Activated CD8-positive, alpha-beta memory T cell treated with anti-CD3 and anti-CD28 coated beads for 1 hour (primary cell): ENCODE measurements at places on chromosomes 4 and X.

DNA sequence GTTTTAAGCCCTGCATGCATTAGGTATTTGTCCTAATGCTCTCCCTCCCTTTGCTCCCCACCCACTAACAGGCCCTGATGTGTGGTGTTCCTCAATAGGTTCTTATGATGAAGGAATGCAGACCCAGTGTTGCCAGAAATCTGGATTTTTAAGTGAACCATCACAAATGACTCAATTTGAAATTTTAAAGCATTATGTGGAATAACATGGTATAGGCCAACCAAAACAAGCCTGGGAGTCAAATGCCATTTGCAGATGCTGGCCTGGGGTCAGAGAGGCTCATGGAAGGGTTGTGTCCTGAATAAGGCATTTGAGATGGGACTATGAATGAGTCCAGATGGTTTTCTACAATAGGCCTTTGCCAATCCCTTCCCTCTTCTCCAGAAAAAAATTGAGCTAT is 179.6 kb downstream of the SHROOM3 start:
- no peak for DNase-seq

DNA sequence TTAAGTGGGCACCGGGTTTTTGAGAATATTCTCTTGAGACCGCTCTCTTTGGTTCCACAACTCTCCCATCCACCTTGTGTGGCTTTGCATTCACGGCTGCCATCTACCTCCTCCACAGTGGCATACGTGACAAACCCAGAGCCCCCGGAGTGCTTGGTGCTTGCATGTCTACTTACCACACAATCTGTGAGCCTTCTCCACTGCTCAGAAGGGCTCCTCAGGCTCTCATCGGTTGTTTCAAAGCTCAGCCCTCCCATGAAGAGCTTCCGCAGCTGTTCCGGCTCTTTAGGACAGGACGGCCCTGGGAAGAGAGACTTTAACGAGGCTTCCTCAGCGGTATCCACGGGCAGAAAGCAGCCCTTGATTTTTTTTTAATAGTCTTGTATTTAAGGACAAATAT is 167.6 kb upstream of the ANK2 start:
- DNase-seq, result no peak

DNA sequence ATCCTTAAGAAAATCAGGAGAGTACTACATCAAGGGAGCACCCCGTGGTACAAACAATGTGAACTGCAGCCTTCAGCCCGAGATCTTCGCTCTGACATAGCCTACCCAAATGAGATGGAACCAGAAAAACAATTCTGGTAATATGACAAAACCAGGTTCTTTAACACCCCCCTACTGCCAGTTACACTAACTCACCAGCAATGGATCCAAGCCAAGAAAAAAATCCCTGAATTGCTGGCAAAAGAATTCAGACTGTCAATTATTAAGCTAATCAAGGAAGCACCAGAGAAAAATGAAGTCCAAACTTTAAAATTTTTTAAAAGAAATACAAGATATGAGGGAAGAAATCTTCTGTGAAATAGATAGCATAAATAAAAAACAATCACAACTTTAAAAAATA is 101.7 kb upstream of the KLF8 start:
- DNase-seq, result no peak

DNA sequence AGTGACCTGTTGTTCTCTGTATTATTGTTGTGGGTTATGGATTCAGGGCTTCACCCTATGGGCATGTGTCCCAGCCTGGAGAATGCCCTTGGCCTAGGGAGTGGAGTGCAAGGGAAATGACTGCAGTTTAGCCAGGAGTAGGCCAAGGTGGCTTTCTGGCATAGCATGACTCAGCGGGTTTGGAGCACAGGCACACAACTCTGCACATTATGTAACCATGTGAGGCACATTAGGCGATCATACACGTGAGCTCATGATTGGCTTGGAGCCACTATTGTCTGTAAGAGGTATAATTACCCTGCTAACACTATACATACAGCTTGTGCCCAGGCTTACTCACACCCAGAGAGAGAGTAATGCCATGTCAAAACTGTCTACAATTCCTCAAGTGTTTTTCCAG is 35.1 kb upstream of the TACR3 start:
- no peak for DNase-seq

- no peak for DNase-seq
Measured at GRCh38 chrX:66020631-66021334, 19.1 kb downstream of the VSIG4 start.

- no peak for DNase-seq
Measured at GRCh38 chrX:147680251-147680650, 231.5 kb upstream of the FMR1 start.

DNA sequence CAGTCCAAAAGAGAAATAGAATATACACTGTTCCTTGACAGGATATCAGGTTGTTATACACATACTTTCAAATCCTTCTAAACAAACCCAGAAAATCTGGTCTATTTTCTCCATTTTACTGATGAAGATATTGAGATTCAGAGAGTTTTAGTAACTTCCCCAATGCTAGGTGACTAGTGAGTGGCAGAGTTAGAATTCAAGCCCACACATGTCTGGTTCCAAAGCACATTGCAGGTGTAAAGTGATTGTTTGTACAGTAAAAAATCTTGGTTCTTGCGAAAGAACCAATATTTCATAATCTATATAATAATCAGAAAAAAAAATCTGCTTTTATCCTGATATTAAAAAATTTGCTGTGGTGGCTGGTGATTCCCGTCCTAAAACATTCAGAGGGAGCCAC is 39.5 kb upstream of the EMCN start:
- no peak for DNase-seq
